Endothelial cell of umbilical vein (primary cell): ENCODE measurements at places on chromosomes 2 and 18.

GRCh38 chr2:2853346-2853745 lies 522.3 kb upstream of the MYT1L start:
- no peaks in the 10 kb centered on the region for H3K36me3 ChIP-seq
- H3K27ac ChIP-seq = no peak overlapping the region
- H3K27me3 ChIP-seq = no peaks in the 10 kb centered on the region
- no peaks in the 10 kb centered on the region for H3K4me1 ChIP-seq

DNA sequence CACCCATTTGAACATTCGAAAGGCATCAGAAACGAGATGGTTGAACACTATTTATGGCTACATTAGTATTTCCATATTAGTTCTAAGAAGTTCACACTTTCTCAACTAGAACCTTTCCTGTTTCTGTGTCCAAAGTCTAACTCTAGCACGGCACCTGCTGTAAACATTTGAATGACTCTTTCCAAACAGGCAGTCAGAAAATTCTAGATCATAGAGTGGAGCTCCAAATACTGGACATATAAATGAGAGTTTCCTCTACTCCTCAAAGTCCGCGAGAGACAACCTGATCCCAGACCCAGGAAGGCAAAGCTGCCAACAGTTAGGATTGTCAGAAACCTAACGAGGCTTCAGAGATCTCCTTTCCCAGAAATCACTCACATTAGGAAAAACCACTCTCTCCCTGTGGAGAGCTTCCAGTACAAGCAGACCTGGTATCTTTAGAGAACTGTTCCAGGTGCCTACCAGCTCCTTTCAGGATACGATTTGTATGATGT lies 10.6 kb downstream of the RND3 start:
- peak overlapping the region; percentile 46 for H3K4me3 ChIP-seq
- peak overlapping the region; percentile 83 for H3K27ac ChIP-seq

DNA sequence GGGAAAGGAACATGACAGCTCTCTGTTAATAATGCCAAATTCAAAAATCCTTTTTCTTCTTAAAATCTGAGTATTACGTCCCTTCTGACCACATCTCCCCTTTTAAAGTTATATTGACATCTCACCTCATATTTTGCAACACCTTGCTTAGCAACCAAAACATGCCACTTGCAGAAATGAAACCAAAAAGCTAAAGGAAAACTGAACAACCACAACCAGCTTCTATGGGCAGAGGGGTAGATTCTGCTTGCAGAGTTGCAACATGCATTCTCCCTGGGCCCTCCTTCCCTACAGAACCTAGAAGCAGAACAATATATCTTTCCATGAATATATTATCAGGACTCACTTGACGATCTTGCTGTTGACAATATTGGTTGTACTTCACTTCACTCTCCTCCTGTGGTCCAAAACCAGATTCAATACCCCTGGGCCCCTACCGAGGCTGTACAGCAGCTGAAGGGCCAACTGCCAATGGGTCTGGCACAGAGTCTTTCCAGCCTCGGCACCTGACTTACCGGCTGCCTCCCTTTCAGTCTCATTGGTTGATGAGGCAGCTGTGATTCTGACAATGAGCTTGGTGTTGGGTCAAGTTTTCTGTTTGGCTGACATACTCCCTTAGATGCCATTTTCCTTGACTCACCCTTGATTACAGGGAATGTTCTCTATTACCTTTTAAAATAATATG lies 616.6 kb downstream of the ZEB2 start:
- no peak overlapping the region for H3K4me3 ChIP-seq
- DNase-seq = no peak
- H3K4me1 ChIP-seq = peaks cover 16% of the 10 kb centered on the region

DNA sequence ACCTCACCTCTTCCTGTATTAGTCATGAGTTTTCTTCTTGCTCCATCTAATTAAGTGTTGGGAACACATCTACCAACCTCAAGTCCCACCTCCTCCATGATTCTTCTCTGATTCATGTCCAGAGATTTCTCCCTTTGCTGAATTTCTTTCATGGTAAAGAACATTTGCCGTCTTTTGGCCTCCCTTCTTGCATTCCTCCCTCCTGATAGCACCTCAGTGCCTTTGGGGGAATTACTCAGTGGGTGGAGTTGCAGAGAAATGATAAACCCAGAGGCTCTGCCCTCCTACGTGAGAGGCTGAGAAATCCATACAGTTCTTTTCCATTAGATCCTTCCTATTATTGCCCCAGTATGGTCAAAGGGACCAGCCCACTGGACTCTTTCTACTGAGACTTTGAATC lies 651.9 kb downstream of the SLC4A3 start:
- H3K4me1 ChIP-seq = no peaks in the 10 kb centered on the region
- no peak overlapping the region for H3K4me3 ChIP-seq
- H3K27ac ChIP-seq = no peak overlapping the region
- no peaks in the 10 kb centered on the region for H3K27me3 ChIP-seq

DNA sequence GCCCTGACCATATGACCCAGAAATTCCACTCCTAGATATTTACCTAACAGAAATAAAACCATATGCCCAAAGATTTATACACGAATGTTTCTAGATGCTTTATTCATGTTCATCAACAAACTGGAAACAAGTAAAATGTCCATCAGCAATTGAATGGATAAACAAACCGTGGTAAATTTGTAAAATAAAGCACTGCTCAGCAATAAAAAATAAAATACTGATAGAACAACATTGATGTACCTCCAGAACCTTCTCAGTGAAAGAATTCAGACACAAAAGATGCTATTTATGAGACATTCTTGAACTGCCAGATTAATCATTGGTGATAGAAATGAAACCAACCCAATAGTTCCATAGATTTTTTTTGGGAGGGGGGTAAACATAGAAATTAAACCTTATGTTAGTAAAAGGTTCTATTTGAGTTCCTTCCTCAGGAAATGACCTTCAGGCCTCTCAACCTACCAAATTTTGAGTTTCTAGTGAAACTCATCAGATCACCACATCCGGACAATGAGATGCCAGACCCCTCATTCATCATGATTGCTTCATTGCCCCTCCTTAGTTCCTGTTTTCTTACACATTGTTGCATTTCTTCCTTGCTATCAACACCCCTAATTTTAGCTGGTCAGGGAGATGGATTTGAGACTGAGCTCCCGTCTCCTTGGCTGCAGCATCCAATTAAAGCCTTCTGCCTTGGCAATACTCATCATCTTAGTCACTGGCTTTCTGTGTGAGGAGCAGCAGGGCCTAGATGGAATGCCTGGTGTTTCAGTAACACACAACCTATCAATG lies 203.5 kb downstream of the LPIN1 start:
- H3K4me1 ChIP-seq = no peaks in the 10 kb centered on the region
- H3K36me3 ChIP-seq = no peaks in the 10 kb centered on the region
- DNase-seq = no peak
- no peak overlapping the region for H3K4me3 ChIP-seq

DNA sequence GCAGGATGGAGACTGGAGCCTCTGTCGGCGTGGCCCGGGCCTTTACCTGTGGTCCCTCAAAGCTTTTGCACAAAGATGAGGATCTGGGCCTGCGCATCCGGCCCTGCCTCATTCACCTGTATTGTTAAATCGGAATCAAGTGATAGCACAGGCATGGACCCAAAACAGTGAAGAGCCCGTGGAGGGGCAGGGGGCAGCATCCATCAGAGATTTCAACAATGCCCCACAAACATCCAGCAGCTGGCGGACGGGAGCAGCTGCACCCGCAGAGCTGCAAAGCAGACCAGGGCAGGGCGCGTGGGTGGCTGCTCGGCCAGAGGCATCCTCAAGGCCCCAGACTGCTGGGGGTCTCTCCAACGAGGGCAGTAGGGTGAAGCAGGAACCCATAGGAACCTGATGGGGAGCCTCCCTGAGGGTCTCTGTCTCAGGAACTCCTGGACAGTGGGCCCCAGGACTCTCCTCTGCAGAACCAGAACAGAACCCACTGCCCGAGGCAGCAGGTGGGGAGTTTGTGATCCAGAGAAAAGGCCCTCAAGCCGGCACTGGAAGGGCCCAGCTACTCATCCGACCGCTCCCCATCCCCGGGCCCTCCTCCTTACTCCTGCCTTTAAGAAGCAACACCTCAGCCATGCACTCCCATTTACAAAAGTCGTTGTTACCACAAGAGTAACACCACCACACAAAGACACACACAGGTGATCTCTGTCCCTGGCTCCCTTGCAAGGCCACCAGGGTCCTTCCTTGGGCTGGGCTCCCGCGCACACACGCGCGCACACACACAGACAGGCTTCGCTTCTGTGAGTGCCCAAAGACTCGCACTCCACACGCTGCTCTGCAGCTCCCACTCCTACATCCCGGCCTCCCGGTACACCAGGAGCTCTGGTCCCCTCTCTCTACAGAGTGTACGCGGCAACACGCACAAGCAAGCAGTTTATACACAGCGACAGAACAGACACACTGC lies 28.8 kb downstream of the HDAC4 start:
- no peak overlapping the region for H3K4me3 ChIP-seq
- H3K4me1 ChIP-seq = no peaks in the 10 kb centered on the region
- no peak for DNase-seq
- H3K36me3 ChIP-seq = no peaks in the 10 kb centered on the region
- no peaks in the 10 kb centered on the region for H3K27me3 ChIP-seq

DNA sequence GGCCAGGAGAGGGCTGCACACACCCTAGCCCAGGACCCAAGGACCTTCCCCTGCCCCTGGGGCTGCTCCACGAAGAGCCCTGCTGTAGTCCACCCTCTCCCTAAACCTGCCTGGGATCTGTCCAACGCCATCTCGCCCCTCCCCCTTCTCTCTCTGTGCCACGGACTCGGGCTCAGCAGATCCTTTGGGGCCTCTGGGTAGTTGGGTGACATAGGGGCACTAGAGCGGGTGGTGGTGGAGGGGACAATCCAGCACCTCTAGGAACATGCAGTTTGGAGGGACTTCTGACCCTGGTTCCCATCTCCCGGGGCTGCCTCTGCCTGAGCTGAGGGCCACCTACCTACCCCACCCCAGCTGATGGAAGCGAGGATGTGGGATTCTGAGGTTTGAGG lies 7.3 kb upstream of the CRYBA2 start:
- no peaks in the 10 kb centered on the region for H3K36me3 ChIP-seq
- no peak overlapping the region for H3K4me3 ChIP-seq
- H3K27me3 ChIP-seq = peaks cover 66% of the 10 kb centered on the region
- no peak overlapping the region for H3K27ac ChIP-seq
- no peak for DNase-seq

DNA sequence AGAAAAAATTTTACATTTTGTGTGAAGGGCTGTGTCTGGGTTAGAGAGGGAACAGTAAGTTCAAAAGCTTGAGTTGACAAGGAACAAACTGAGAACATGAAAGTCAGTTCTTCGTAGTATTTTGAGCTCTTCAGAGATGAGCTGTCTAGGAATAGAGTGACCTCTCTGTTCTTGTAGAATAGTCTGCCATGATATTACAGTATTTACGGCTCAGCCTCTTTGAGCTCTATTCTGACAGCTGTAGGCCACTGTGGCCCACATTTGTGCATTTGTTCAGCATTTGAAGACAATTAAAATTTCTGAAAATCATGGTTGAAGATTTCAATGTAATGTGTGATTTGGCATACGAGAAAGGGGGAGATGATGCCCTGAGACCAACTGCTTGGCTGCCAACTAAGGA lies 172.8 kb downstream of the MGAT5 start:
- H3K27me3 ChIP-seq = no peaks in the 10 kb centered on the region
- no peak for DNase-seq
- H3K36me3 ChIP-seq = peaks cover 2% of the 10 kb centered on the region
- H3K27ac ChIP-seq = peak overlapping the region; percentile 76

DNA sequence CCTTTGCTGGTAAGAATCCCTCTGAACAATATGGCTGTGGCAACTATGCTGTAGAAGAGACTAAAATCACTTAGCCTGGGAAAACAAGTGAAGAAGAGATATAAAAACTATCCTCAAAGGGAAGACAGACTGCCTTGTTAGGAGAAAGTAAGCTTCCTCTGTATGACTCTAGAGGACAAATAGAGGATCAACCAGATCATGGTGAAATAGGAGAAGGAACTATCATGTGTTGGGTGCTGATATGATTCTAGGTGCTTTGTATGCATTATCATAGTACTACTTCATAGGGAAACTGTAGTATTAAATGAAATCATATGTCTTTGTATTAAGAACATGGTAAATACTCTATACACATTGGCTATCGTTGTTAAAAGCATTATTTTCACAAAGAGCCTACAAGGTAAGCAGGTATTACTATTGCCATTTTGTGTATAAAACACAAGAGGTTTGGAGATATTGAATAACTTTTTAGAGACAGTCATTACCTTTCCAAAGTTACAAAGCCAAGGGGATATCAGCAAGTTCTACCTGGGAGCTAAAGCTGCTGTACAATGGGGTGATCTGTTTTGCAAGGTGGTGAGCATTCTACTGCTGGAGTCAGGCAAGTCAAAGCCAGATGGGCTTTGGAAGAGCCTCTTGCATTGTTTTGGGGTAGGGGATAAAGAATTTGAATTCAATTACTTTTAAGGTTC lies 402.6 kb downstream of the ALK start:
- H3K4me1 ChIP-seq = no peaks in the 10 kb centered on the region
- no peaks in the 10 kb centered on the region for H3K27me3 ChIP-seq
- H3K4me3 ChIP-seq = no peak overlapping the region
- H3K36me3 ChIP-seq = no peaks in the 10 kb centered on the region
- H3K27ac ChIP-seq = no peak overlapping the region
- DNase-seq = no peak
